Stimulated activated CD8-positive, alpha-beta memory T cell treated with anti-CD3 and anti-CD28 coated beads, Interleukin-7, amount 100 ng/mL, for 4 hours (primary cell): ENCODE measurements at places on chromosomes 5 and 9.

DNA sequence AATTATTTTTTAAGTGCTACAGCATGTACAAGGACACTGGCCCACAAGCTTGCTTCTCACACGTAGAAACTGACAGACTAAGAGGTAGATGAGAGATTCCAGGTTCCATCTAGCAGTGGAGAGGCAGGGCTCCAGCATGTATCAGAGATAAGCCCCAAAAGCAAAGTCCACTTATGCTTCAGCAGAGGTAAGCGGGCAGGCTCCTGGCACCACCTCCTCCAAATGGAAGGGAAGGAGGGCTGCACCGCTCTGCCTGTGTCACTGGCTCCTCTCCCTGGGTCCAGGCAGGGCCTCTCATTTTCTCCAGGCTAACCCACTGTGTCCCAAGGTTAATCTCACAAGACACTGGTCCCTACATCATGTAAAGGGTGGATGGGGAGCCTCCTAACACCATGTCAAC is 15.9 kb downstream of the GRHPR start:
- DNase-seq: no peak

DNA sequence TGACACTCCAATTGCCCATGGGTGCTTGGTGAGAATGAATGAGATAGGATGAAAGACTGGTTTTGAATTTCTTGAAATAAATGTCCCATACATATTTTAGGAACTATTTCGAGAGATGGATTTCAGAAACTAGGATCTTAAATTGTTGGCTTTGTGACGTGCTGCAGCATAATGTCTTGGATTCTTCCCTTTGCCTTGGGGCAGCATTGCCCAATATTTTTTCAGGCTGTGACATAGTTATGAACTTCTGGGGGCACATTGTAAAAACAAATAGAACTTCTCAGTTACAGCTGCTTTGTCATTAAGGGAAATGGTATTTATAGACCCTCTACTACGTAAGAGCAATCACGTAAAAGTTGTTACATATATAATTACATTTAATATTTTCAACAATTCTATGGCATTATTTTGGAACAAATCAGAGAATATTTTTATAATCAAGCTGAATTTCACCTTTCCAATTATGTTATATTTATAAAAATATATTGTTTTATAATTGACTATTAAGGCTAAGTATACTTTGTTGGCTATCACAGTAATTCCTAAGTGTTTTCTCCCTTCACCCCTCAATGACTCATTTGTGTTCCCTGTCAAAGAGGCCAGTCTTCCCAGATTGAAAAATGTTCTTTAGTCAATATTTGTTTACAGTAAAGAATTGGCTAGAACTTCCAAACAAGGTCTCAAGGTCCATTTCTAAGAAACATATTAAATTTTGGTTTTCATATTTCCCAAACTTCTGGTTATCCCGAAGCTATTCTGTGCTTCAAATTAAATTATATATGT is 1388.3 kb upstream of the ACO1 start:
- no peak for DNase-seq

GRCh38 chr5:121572061-121572460 is 279.6 kb upstream of the FTMT start:
- no peak for DNase-seq

DNA sequence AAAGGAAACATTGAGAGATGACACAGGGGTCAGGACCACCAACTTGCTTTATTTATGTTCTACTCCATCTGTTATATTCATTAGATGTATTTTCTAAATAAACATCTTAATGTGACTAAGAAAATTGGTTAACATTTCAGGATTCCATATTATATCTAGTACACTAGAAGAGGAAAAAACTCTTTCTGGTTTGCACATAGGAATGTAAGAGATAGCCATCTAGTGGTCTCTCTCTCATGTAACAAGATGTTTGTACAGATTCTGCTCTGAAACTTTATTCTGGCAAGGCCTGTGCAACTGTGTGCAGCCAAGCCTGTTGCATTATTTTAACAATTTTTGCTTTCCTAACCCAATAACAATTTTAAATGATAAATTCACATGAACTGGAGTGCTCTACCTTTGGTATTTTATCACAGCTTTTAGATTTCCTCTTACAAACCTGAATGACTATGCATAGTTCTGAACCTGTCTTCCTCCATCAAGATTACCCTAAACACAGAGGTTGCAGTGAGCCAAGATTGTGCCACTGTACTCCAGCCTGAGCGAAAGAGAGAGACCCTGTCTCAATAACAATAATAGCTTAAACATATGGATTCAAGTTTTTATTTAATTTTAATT is 148.2 kb downstream of the GIN1 start:
- no peak for DNase-seq

DNA sequence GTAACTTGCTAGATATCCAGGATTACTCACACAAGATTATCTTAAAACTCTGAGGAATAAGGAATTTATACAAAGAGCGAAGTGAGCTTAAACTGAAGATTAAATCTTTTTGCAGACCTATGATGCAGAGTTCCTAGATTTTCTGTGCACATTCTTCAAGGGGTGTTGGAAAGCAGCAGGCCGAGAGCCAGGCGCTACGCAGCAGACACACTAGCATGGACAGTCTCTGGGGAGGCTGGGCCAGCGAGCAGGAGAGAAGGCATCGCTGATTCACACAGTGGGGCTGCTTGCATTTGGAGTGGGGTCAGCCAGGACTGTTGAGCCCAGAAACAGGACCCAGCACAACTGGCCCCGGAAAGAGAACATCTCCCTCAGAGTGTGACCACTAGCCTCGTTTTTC is 136.3 kb downstream of the ADAMTS16 start:
- no peak for DNase-seq
